ENCODE measurements at places on chromosomes 6 and 20. TPM values are rescaled to one million over a fixed set of nuclear protein-coding genes. Genes with fewer than 3 reads are reported as not detected.

ACSS2 gene
- 40.1 TPM for total RNA-seq

MDFI gene
- not detected for total RNA-seq

RNF5 gene
- 59.4 TPM for total RNA-seq

EZR gene
- total RNA-seq, result 446 TPM

GSTA3 gene
- total RNA-seq, result not detected

TBX18 gene
- not detected for total RNA-seq

EPB41L1 gene
- 43.2 TPM for total RNA-seq

WFDC2 gene
- not detected for total RNA-seq

PTCRA gene
- total RNA-seq, result not detected

HAO1 gene
- total RNA-seq, result not detected

APOM gene
- total RNA-seq, result 4.2 TPM

SYNCRIP gene
- total RNA-seq, result 124 TPM

CLPSL1 gene
- total RNA-seq, result not detected

RFX6 gene
- not detected for total RNA-seq

HLA-DOA gene
- not detected for total RNA-seq

COL19A1 gene
- not detected for total RNA-seq

SYTL3 gene
- 1.7 TPM for total RNA-seq

VSTM2L gene
- total RNA-seq, result 1.4 TPM

EFCAB8 gene
- total RNA-seq, result not detected

RPS6KA2 gene
- 29.0 TPM for total RNA-seq

HLA-G gene
- total RNA-seq, result not detected

CYP24A1 gene
- 0.05 TPM for total RNA-seq

PTK6 gene
- 2.0 TPM for total RNA-seq

BNIP5 gene
- total RNA-seq, result not detected

SAMD3 gene
- 0.07 TPM for total RNA-seq

GSTA2 gene
- total RNA-seq, result not detected

CFAP61 gene
- 0.16 TPM for total RNA-seq

SH3BGRL2 gene
- total RNA-seq, result 2.3 TPM

TCF21 gene
- not detected for total RNA-seq

PAK5 gene
- total RNA-seq, result not detected

ZBTB46 gene
- total RNA-seq, result 6.8 TPM

MRAP2 gene
- 0.86 TPM for total RNA-seq

DEFB121 gene
- total RNA-seq, result not detected

OLIG3 gene
- total RNA-seq, result not detected

SRMS gene
- not detected for total RNA-seq

LAMA4 gene
- total RNA-seq, result 11.5 TPM

METTL24 gene
- total RNA-seq, result not detected

RBM24 gene
- 13.2 TPM for total RNA-seq

LCA5 gene
- total RNA-seq, result 1.7 TPM

PRICKLE4 gene
- total RNA-seq, result not detected

NOX3 gene
- total RNA-seq, result not detected

PPP1R16B gene
- total RNA-seq, result 0.14 TPM

FAM184A gene
- 4.6 TPM for total RNA-seq
